Activated gamma-delta T cell treated with Interleukin-2 at 50 U/mL for 16 hours (primary cell): ENCODE measurements at places on chromosomes 6 and 20.

DNA sequence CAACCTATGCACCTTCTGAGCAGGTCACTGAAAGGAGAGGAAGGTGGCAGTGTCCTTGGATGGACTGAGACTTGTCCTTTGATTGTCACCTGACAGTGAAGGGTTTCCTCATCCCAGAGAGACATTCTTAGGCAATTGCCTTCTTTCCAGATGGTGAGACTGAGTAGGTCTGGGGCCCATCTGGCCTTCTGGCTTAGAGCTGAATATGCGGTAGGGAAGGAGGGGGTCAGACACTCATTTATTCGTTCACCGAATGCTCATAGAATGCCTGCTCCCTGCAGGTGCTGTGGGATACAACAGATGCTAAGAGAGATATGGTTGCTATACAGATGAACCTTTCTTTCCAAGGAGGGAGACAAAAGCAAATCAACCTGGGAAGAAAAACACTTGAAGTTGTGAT, 76.8 kb downstream of the BMP6 start:
- no peak for DNase-seq

DNA sequence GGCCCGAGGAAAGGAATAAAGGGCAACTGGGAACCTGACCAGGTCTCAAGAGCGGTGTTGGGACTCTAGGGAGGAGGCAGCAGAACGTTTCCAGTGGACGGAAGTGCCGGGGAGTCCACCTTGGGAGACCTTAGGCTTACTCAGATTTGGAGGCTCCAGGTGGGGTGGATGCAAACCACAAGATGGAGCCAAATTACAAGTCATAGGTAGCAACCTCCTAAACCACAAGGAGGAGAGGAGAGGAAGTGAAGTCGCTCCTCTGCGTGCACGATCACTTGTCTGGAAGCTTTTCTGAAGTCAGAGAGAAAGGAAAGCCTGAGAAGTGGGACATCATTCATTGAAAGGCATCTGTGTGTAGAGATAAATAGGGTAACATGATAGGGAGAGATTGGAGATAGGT, 9.3 kb downstream of the HLA-DOA start:
- DNase-seq, result no peak

DNA sequence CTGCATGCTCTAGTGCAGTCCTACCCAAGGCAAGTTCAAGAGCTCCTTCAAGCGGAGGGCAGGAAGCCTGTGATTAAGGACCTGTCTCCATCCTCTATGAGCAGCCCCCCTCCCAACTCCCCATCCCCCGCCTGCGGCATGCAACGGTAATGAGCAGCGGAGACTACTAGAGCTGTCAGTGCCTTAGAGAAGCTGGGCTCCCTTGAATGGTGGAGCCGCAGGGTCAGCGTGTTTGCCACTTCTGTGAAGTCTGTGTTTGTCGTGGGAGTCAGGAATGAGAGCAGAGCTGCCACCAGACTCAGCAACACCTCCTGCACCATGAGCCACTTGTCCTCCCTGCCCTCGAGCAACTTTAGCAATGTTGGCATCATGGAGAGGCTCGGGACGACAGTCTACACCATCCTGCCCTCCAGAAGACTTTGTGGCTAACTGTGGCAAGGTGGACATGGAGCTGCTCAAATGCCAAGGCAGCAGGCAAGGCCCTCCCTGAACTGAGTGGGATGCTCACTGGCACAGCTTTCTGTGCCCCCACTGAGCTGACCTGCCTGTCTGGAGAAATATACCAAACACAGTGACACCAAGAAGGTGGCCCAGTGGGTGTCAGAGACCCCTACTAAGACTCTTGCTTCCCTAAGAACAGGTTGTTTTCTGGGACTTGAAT, 23.8 kb upstream of the SYNDIG1 start:
- DNase-seq, result no peak

GRCh38 chr20:37209661-37210314, 30.4 kb upstream of the MROH8 start:
- DNase-seq, result no peak

DNA sequence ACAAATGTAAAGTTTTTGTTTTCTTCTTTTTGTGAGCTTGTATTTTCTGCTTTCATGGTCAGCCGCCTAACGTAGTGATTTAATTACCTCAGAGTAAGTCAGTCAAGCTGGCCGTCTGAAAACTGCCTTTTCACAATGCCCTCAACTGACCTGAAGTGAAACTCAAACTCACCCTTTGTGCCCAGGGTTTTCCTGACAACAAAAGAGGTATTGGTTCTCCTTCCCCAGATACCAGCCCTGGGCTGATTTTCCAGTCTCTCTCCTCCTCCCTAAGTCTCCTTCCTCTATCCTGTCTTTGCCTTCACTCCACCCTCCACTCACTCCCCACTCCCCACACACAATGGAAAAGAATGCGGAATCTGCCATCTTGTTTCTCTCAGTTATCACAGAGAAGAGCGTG, 184.5 kb upstream of the HEY2 start:
- DNase-seq, result no peak

- DNase-seq, result no peak
Observed at GRCh38 chr6:109977791-109978173, 329 bp upstream of the GPR6 start.

GRCh38 chr6:131951576-131952230, 531 bp upstream of the CCN2 start:
- DNase-seq, result no peak

GRCh38 chr6:100876251-100876650, 4.9 kb downstream of the ASCC3 start:
- DNase-seq, result no peak

- no peak for DNase-seq
Observed at GRCh38 chr6:32638532-32639219, 1.5 kb downstream of the HLA-DQA1 start.

GRCh38 chr6:35451354-35452182, 570 bp upstream of the FANCE start:
- DNase-seq, result no peak

DNA sequence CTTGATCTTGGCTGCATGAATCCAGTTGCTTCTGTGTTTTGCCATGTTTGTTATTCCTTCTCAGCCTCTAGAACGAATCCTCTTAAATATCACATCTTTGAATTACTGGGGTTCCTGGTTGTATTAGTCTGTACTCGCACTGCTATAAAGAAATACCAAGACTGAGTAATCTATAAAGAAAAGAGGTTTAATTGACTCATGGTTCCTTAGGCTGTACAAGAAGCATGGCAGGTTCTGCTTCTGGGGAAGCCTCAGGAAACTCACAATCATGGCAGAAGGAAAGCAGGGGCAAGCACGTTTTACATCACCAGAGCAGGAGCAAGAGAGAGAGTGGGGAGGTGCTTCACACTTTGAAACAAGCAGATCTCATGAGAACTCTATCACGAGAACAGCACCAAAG, 18.0 kb upstream of the BFSP1 start:
- no peak for DNase-seq

GRCh38 chr6:156767603-156768467, 9.3 kb upstream of the ARID1B start:
- DNase-seq, result no peak

GRCh38 chr6:156316583-156317125, 460.5 kb upstream of the ARID1B start:
- DNase-seq, result no peak

GRCh38 chr6:51953246-51953645, 134.2 kb downstream of the PKHD1 start:
- no peak for DNase-seq

- no peak for DNase-seq
Observed at GRCh38 chr20:3890398-3890751, 1.2 kb downstream of the PANK2 start.

- no peak for DNase-seq
Observed at GRCh38 chr20:12790859-12791258, 217.9 kb upstream of the SPTLC3 start.

DNA sequence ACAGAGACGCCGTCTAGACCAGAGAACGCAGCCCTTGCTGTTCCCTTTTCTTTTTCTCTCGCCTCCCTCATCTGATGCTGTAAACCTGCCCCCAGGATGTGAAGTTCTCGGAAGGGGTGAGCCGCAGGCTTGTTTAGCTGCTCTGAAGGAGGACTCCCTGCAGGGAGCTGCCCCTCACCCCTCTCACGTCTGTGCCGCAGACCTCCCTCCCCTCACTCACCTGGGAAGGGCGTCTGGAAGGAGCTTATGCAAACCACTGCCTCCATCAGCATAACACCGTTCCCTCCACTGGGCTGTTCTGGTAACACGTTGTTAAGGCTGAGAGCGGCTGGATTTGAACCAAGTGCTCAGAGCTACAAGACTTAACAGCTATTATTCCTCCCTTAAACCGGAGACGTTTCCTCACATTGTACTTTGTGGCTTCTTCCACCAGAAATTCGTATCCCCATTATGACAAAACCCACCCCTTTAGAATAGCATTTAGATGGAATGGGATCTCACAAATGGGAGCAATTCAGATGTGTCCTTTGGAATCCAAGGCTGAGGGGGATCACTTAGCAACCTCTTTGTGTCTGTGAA, 99.8 kb downstream of the SMOC2 start:
- DNase-seq, result no peak

DNA sequence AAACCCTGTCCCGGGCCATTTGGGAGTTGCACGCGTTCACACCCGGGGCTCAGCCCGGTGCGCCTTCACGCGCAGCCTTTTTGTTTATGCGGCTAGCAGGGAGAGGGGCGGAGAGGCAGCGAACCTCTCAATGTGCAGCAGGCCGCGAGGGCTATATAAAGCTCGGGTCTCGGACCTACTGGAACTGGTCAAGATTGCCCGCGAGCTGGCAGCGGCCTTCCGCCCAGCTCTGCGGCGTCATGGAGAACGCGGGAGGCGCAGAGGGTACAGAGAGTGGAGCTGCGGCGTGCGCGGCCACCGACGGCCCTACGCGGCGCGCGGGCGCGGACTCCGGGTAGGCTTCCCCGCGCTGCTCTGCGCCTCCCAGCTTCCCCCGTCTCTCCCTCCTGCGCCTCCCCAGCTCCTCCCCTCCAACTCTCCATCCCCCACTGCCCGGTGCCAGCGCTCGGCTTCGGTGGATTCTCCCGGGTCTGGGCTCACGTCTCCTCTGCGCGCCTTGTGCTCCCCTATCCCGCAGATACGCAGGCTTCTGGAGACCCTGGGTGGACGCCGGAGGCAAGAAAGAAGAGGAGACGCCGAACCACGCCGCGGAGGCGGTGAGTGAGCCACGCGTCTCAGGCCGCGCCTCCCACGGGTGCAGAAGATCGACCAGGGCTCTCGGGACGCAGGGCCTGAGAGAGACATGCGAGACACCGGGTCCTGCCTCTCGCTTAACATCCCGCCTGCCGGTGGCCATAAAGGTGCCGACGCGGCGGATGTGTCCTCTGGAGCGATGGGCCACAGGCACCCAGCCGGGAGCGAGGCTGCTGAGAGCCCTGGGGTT, at the start of gene RIPPLY2:
Gene RIPPLY2, plus strand, starts transcription at position 183 of the 823 bp plus-strand sequence. Its CDS starts 57 bp downstream, at position 240.
- DNase-seq, result no peak

DNA sequence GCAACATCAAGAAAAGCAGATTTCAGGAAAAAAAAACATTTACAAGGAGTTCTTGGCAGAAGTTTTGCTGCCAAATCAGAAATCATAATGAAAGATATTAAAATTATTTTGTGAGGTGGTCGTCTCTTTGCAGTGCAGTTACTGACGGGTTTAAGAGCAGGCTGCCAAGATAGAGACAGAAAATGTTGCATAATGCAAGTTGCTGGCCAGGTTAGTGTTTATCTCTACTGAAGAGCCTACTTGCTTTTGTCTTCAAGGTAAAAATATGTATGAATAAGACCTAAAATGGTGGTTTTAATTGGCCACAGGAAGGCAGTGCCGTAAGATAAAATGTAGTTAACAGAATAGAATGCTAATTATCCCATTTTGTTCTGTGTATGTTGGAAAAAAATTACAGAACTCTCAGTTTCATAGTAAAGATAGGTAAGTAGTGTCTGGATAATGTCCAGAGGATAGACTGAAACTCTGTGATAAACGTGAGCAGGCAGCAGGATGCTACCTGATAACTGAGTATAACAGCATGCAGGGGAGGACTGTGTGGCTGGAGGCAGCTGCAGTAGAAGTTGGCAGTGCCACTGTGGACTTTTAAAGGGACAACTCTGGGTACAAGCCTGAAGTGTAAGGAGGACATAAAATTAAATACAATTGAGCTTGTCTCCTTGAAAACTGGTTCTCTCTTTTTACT, 13.9 kb downstream of the FOXO3 start:
- DNase-seq, result no peak
